Central memory CD8-positive, alpha-beta T cell (primary cell): ENCODE measurements at places on chromosomes 3 and 15.

DNA sequence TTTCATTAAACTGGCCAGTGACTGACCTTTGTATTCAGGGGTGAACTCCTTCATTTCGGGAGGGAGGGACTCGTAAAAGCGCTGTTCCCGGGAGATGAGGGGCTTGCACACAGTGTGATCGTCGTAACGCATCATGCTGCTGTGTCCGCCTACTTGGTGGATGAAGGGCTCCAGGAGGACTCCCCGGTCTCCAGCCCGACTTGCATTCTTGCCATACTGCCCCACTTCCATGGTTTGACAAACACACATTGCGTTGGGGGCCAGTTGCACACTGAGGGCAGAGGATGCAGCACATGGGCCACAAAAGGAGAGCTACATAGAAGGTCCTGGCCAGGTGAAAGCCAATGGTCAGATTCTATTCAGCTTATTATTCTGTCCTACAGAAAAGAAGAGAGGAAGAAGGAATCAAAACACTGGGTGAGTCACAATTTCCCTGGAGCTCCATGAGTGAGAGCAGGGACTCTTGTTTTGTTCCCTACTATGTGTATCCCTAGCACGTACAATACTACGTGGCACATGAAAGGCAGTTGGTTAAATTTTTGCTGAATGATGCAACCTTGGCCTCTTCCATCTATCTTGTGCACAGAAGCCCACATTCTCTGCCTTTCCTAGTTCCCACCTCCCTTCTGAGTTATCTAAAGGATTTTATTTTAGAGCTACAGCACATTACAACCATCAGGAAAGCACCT is 24.2 kb upstream of the GMPPB start:
- DNase-seq: no peak

DNA sequence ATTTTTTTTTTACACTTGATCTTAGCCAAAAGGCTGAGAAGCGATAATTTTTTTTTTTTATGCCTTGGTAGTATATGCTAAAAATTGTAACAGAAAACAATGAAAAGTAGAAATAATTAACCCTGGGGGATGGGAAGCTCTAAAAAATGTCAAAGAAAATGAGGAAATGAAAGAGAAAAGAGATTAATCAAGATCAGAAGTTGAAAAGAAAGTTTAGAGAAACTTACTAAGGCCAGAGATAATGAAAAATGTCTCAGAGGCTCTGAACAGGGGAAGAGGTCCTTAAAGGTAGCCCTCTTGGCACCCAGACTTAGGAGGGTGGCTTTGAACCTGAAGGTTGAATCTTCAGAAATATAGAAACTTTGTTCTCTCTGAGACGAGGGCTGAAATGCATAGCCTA is 58.6 kb upstream of the ZBED2 start:
- no peak for DNase-seq

GRCh38 chr3:186105543-186105942 is 3.3 kb downstream of the ETV5 start:
- no peak for DNase-seq

DNA sequence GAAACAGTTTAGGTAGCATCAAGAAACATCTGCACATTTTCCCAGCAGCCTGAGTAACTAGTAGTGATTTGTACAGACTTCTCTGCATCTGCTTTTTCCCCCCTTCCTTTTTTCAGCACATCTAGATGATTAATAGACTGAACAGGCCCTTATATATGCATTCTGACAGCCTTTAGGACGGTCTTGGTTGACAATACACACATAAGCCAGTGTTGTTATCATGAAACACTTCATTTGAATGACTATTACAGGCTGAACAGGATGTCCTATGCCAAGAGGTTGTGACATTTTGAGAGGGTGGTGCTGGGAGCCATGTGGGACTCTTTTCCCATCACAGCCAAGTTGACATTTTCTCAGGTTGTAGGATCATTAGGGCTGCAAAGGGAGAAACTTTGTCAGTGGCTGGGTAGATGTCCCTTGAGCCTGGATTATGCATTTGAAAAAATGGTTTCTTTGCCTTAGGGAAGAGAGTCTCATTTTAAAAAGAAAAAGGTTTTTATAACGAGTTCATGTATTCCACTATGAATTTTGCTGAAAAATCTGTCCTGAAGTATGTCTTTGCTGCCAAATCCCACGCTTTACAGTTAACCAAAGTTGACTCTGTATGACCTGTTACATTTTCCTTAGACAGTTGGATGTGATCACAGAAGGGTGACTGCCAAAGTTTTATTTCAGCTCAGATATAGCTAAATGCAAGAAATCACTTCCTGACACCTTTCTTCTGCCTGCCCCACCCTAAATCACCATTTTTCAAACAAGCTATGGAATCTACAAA is 73.7 kb downstream of the FILIP1L start:
- DNase-seq: no peak

GRCh38 chr3:9302425-9303181 is 53.2 kb upstream of the SRGAP3 start:
- peak; percentile 58 for DNase-seq

DNA sequence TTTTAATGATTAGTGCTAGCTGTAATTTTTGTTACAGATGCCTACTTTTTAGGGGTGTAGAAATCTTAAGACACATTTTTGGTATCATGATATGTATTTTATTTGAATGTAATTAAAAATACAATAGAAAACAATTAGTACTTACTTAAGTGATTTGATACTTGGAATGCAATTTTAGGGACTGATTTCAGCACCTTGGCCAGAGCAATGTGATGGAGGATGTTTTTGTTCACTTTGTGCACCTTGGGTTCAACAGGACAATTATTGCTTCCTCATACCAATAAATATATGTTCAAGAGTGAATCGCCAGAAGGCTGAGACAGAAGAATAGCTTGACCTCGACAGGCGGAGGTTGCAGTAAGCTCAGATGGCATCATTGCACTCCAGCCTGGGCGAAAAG is 22.3 kb downstream of the GMNC start:
- no peak for DNase-seq

- DNase-seq: no peak
Measured at GRCh38 chr3:130480736-130481135, 36.2 kb upstream of the COL6A6 start.

DNA sequence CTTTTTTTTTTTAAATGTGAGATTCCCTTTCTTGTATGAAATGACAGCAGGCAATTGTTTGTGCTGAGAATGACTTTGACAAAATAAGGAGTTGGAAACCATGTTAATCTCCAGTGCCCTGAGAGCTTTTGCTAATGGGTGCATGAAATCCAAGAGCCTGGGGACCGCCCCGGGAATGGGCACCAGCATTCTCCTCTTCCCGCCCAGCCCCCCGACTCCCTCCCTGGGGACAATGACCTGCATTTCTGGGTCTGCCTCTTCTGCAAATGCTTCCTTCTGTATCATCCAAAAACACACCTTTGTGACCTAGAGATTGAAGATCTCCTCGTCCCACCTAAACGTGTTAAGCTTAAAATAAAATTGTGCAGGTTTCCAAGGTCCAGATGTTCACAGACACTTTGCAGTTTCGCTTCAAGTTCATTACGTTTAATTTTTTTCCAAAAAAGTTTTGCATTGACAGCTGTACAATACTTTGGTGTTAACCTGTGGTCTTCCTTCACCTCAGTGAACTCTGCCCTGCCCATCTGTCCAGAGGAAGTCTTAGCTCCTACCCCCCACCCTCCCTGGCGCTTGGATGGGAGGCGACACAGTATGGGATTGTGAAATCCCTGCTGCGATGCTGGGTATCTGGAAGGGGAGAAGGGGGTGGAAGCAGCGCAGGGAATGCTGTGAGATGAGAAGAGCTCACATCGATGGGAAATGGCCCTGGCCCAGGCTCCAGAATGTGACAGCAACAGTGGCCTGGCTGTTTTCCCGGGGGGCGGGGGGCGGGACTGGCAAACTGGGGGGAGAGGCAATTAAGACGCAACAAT is 50.1 kb downstream of the TLE3 start:
- DNase-seq: no peak

GRCh38 chr3:188342991-188343732 is 189.2 kb downstream of the LPP start:
- DNase-seq: no peak

- no peak for DNase-seq
Measured at GRCh38 chr3:150227839-150228238, 180.3 kb upstream of the TSC22D2 start.

DNA sequence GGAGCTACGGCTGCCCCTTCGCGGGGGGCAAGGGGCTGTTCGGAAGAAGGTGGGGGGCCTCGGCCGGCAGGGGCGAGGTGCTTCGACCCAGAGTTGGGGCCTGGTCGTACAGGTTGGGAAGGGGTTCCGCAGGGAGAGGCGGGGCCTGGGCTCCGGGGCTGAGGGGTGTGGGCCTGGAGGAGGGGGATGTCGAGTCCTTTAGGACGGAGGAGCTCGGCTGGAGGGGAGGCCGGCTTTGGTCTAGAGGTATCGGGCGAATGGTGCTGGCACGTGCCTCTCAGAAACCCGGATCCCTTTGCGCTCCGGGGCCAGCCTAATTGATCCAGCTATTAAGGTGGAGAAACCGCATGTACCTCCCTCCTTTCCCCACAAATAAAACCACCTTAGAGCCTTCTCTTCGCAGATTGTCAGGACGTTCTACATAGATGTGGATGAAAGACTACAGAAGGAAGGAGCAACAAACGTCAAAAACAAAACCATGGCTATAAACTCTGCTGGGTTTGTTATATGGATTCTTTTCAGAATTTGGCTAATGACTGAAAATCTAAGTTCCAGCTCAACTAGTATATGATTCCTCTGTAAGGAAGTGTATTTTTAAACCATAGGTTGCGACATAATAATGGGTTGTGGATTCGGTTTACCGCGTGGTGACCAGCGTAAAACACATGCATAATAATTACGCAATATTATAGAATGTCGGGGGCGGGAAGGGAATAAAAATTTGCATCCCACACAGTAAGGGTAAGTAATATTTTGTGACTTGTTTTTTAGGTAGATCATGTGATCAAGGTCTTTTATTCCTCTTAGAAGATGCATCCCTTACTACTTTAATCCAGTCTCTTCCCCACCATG is 644 bp upstream of the NGLY1 start:
- DNase-seq: no peak

- DNase-seq: no peak
Measured at GRCh38 chr3:36867810-36868209, 77.0 kb downstream of the TRANK1 start.

- DNase-seq: no peak
Measured at GRCh38 chr15:96334705-96335410, 4.4 kb downstream of the NR2F2 start.

DNA sequence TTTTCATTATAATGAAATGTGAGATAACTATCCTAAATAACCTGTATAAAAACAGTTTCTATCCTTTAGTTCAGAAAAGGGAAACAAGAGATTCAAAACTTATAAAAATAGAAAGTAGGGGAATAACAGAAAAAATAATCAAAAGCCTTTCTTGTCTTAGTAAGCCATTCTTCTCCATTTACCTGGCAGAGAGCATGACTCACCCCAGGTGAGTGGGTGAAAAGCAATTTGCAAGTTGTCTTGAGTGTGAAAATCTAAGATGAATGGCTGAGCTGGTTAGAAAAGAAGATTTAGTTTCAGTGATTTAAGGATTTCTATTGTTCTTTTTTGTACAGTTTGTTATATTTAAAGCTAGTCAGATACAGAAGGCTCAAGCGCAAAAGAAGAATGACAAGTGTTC is 702.0 kb downstream of the GRM7 start:
- no peak for DNase-seq

GRCh38 chr3:72444656-72445223 is 403.5 kb downstream of the SHQ1 start:
- no peak for DNase-seq

- no peak for DNase-seq
Measured at GRCh38 chr3:14959359-14959943, 12.1 kb downstream of the NR2C2 start.

DNA sequence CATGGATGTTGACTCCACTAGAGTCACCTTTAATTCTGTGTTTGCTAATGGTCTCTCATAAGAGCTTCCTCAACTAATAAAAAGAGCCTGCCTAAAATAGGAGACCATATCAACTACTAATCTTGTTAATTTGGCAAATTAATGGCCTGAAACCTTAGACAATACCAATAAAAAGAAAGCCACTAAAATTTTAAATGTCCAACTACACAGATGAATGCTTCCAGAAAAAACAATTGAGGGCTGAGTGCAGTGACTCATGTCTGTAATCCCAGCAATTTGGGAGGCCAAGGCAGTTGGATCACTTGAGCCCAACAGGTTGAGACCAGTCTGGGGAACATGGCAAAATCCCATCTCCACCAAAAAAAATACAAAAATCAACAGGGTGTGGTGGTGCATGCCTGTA is 230.9 kb downstream of the NSUN3 start:
- no peak for DNase-seq

- DNase-seq: no peak
Measured at GRCh38 chr3:184659797-184660301, 52.0 kb downstream of the MAGEF1 start.

- DNase-seq: no peak
Measured at GRCh38 chr3:126394179-126394976, at the start of gene CFAP100. TSS of gene CFAP100 (plus strand) at chr3:126394909. CDS start at chr3:126396001, 1,092 bp downstream.

DNA sequence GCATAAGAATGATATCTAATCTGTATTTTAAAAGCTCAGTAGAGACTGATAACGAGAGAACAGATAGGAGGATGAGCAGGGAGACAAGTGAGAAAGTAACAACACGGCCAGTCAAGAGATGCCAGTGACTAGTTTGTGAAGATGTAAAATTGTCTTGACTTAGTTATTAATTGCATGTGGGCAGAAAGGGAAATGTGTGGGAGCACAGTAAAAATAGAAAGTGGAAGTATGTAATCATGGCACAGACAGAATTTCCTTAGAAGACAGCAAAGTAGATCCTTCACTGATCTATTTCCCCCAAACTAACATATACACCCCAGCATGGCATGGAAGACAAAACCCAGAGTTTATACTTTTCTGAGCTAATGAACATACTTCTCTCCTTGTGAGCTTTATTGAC is 344.5 kb downstream of the FGF12 start:
- no peak for DNase-seq

- DNase-seq: no peak
Measured at GRCh38 chr3:158488670-158489069, 82.3 kb upstream of the MLF1 start.

DNA sequence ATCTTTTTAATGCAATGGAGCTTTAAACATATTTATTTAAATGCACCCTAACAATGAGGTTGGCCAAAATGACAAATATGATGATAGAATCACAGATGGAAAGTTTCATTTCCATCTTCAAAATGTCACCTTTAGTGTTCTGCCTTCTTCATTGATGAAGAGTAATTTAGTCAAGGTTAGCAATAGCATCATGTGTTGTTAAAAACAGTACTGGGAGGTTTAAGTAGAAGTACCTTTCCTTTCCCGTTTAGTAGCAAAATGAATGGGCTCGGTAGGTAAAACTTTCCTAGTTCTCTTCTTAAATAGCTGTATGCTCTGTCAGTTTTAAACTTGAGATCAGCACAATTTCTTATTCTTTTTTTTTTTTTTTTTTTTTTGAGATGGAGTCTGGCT is 35.1 kb downstream of the EIF2AK4 start:
- no peak for DNase-seq

DNA sequence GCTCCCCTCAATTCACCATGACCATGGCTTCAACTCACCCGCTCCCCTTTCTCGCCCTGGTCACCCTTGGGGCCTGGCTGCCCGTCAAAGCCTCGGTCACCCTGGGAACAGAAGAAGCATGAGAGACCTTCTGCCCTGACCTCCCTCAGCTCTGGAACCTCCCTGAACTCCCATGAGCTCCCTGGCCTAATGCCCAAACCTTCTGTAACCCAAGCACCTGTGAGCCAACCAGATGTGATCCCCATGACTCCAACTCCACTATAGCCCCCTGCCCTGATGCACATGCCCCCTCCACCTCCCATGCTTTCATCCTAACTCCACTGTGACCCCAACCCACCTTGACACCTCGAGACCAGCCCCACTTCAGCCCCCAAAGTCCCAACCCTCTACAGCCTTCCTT is 3.5 kb upstream of the UCN2 start:
- no peak for DNase-seq

- DNase-seq: no peak
Measured at GRCh38 chr15:35771746-35772442, 225.9 kb upstream of the DPH6 start.

- no peak for DNase-seq
Measured at GRCh38 chr15:45338417-45338816, 39.9 kb downstream of the GATM start.
